A549 treated with DMSO at 1 μM for 4 hours (cell line): ENCODE measurements at places on chromosomes 6 and 20. TPM values are rescaled to one million over a fixed set of nuclear protein-coding genes. Genes with fewer than 3 reads are reported as not detected.

Gene GATA5
- total RNA-seq: 0.46 to 1.1 TPM (median 0.84 TPM) in 5 replicates

Gene MYLK4
- total RNA-seq: 0.12 to 0.19 TPM (median 0.14 TPM) in 5 replicates

Gene OR2B6
- total RNA-seq: 0.17 to 0.25 TPM (median 0.17 TPM) in 3 of 5 replicates, not detected in the others

Gene CTCFL
- total RNA-seq: not detected in 5 replicates

Gene BANF2
- total RNA-seq: not detected in 5 replicates

Gene BPIFA1
- not detected in 5 replicates for total RNA-seq
